ENCODE measurements at places on chromosomes 5 and 9. TPM values are rescaled to one million over a fixed set of nuclear protein-coding genes. Genes with fewer than 3 reads are reported as not detected.
A peak's percentile ranks its signal among the peaks of the same experiment; 100 is the strongest.

IL4 gene
- not detected for total RNA-seq

PCDHA9 gene
- total RNA-seq: 18.9 TPM

GRCh38 chr9:119092125-119092524 is 277.1 kb downstream of the BRINP1 start:
- DNase-seq: no peak

- peak; percentile 81 for DNase-seq
Measured at GRCh38 chr5:82312373-82312856, 34.3 kb upstream of the RPS23 start.

GRCh38 chr9:136664000-136664915 is 1.5 kb downstream of the EGFL7 start:
- DNase-seq: no peak

GRCh38 chr5:9343146-9343850 is 202.6 kb downstream of the SEMA5A start:
- no peak for DNase-seq

DNA sequence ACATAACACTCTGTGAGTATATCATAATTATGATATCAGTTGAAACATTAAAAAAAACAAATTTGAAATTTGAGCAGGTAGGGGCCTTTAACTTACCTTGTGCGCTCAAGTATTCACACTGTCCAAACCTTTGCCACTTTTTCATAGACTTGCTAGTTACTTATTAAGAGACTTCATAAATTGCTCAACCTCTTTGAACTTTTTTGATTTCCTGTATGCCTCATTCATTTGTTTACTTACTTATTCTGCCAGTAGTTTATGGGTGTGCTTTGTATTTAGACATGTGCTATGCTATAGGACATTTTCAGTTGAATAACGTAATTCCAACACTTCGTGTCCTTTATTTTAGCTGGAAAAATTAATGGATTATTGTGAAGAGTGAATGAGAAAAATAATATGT is 204.8 kb downstream of the HCN1 start:
- DNase-seq: no peak

DNA sequence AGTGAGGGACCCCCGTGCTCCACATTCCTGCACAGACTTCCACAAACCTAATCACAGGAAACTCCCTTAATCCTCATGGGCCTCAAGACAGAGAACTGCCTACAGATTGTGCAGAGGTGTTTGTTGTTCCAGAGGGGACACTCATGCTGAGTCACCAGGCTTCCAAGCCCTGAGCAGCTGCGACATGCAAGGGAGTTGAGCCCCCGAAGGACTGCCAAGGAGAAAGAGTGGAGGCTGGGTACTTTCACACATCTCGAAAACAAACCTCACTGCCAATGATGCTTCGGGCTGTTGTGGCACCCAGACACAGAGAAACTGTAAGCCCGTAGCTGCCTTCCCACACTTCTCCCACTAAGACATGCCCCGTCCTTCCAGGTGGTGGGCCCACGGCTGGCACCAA is 480.8 kb downstream of the CDH12 start:
- no peak for DNase-seq

DNA sequence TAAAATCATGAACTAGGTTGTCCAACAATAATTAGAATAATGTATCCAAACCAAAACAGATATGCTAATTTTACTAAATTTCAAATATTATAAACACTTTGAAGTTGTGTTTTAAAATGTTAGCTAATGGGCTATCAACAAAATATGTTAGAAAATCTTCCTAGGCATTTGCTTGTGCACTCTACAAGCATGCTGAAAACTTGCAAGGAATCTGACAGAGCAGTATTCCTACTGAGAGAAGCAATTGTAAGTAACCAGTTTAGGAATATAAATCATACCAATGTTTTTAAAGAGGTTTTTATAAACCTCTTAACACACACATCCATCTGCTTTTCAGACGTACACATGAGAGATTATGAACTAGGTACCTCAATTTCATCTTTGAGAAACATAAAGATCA is 228.4 kb upstream of the TBCA start:
- DNase-seq: no peak

TYRP1 gene
- not detected for total RNA-seq

- DNase-seq: no peak
Measured at GRCh38 chr5:76732405-76733048, 16.6 kb downstream of the F2R start.

DNA sequence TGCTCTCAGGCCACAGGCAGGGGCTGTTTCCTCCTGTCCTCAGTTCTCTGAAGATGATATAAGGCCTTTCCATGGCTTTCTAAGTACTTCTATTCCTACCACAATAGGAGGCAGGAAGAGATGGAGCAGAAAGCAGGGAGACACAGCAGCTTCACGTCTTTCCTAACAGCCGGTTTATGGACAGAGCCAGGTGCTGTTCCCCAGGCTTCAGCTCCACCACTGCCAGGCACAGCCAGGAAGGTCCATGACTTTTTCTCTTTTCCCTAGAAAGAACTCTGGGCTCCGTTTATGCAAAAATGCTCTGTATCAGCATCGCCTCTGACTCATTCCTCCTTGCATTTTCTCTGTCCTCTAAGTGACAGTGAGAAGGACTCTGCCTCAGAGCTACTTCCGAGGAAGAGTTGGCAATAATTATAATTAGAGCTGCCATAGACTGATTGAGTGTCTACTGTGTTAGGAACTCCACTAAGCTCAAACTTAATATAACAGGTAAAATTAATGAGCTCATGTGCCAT is 478.5 kb downstream of the RASEF start:
- no peak for DNase-seq

GRCh38 chr9:121133104-121133816 is 58.5 kb downstream of the CNTRL start:
- DNase-seq: no peak

GRCh38 chr5:139998837-139999236 is 44.3 kb downstream of the NRG2 start:
- no peak for DNase-seq

ARID3C gene
- not detected for total RNA-seq

DNA sequence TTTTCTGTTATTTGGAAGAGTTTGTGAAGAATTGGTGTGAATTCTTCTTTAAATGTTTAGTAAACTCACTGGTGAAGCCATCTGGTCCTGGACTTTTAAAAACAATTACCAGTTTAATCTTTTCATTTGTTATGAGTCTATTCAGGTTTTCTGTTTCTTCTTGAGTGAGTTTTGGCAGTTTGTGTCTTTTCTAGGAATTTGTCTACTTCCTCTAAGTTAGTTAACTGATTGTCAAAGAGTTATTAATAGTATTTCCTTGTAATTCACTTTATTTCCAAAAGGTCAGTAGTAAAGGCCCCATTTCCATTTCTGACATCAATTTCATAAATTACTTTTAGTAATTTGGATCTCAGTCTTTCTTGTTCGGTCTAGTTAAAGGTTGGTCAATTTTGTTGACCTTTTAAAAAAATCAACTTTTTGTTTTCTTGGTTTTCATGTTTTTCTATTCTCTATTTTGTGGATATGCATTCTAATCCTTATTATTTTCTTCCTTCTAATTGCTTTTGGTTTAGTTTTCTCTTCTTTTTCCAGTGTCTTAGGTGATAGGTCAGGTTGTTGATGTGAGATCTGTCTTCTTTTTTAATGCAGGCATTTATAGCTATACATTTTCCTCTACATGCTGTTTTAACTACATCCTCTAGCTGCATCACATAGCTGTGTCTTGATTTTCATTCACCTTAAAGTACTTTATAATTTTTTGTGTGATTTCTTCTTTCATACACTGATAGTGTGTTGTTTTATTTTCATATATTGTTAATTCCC is 7.3 kb upstream of the SMIM3 start:
- no peak for DNase-seq

DNA sequence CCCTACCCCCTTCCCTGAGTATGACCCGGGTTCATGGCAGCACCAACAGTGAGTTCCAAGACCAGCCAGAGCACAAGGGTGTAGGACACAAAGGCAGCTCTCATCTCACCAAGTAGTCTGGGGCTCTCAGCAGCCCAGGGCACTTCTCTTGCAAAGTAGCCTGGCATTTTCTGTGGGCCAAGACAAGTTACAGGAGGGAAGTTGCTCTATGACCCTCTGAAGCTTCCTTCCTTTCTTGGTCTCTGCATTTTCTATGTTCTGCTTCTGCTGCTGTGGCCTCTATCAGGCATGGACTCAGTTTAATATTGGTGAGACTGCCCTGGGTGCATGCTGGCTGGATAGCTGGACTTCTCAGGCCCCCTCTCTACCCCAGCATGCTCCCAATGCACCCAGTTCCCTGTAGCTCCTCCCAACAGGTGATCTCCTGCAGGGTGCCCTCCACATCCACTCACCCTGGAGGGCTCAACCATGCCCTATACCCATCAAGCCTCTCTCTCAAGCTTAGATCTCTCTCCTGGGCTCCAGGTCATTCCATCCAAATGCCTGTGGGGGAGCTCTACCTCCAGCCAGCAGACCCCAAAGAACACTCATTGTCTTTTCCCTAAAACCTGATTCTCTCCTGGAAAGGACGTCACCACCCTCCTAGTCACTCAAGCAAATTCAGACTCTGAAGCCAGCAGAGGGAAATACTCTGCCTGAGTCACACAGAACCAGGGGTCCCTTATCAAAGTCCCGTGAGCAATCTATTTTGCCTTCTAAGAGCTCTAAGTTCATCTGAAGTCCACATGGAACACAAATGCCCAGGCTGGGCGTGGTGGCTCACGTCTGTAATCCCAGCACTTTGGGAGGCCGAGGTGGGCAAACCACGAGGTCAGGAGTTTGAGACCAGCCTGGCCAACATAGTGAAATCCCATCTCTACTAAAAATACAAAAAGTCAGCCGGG is 13.8 kb downstream of the TBC1D2 start:
- DNase-seq: no peak

GRCh38 chr5:122736086-122736845 is 38.6 kb upstream of the SNX2 start:
- DNase-seq: no peak

DNA sequence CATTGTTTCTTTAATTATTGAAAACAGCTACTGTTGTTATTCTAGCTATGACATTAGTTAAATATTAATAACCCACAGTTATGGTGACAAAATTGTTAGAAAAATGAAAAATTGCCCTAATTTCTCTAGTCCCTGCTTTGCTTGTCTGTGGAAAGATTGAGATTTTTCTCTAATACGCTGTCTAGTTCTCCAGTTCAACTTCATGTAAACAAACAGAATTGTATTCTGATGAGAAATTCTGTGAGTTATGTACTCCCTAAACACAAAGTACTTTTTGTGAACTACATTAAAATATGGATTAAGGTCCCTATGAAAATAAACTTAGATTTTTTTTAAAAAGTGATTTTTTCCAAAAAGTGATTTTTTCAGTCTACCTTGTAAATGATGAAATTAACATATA is 8.7 kb downstream of the SLF1 start:
- no peak for DNase-seq

DNA sequence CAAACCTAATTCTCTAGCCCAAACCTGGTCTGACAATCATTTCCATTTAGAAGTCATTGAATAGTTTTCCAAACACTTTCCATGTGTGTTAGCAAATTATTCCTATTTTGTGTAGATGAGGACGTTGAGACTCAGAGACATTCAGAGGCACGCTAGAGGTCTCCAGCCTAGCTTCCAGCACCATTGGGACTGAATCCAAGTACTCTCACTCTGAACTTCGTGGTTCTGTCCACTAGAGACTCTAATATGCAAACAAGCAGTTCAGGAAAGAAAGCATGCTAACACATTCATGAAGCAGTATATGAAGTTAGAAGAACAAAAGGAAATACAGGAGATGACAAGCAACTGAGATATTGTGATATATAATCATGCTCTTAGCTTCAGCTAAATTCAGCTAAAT is 354.8 kb downstream of the NTRK2 start:
- no peak for DNase-seq

GRCh38 chr9:101387871-101388506 is 3.2 kb upstream of the BAAT start:
- no peak for DNase-seq

GRCh38 chr9:75149841-75150241 is 61.5 kb downstream of the OSTF1 start:
- DNase-seq: no peak

- DNase-seq: no peak
Measured at GRCh38 chr5:82593481-82593880, 315.3 kb upstream of the RPS23 start.

GRCh38 chr5:178941361-178941760 is 363 bp downstream of the ZNF454 start:
- peak; percentile 44 for DNase-seq

TAF1L gene
- not detected for total RNA-seq

DNA sequence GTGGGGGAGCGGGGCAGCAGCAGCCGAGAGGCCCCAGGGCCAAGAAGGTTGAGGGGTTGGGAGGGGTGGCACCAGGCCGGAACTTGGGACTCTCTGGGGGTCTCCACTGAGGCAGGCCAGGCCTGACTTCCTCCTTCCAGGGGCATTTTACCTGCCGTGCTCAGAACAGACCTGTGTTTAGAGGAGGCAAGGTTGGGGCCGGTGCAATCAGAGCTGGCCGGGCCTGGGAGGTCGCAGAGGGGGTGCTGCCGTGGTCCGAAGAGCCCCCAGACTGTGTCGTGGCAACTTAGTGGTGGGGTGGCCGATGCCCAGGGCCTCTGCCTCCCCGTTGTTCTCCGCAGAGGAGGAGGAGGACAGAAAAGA is 21.8 kb downstream of the GLT6D1 start:
- no peak for DNase-seq

- no peak for DNase-seq
Measured at GRCh38 chr9:122246666-122247065, 17.9 kb upstream of the LHX6 start.

DNA sequence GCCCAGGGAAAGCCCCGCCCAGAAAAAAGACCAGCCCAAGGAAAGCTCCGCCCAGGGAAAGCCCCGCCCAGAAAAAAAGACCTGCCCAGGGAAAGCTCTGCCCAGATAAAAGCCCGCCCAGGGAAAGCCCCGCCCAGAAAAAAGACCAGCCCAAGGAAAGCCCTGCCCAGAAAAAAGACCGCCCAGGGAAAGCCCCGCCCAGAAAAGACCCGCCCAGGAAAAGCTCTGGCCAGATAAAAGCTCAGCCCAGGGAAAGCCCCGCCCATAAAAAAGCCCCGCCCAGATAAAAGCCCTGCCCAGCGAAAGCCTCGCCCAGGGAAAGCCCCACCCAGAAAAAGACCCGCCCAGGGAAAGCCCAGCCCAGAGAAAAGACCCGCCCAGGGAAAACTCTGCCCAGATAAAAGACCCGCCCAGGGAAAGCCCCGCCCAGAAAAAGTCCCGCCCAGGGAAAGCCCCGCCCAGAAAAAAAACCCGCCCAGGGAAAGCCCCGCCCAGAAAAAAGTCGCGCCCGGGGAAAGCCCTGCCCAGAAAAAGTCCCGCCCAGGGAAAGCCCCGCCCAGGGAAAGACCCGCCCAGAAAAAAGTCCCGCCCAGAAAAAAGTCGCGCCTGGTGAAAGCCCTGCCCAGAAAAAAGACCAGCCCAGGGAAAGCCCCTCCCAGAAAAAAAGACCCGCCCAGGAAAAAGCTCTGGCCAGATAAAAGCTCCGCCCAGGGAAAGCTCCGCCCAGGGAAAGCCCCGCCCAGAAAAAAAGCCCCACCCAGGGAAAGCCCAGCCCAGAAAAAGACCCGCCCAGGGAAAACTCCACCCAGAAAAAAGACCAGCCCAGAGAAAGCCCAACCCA is 11.9 kb downstream of the GRIN1 start:
- DNase-seq: no peak

Data from glutamatergic neuron (in vitro differentiated cells).